ENCODE measurements at places on chromosomes 1 and 21.

DNA sequence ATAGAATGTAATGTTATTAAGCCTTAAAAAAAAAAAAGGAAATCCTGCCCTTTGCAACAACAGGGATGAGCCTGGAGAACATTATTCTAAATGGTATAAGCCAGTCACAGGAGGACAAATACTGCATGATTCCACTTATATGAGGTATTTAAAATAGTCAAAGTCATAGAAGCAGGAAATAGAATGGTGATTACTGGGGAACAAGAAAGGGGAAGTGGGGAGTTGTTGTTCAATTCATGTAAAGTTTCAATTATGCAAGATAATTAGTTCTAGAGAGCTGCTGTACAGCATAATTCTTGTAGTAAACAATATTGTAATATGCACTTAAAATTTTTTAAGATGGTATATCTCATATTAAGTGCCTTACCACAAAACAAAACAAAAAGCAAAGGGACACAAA, 13.2 kb downstream of the FCER1A start:
- no peak for DNase-seq

- DNase-seq = no peak
Observed at GRCh38 chr1:30171537-30172298, 551.7 kb downstream of the MATN1 start.

GRCh38 chr1:182129398-182129797, 67.9 kb upstream of the ZNF648 start:
- no peak for DNase-seq

DNA sequence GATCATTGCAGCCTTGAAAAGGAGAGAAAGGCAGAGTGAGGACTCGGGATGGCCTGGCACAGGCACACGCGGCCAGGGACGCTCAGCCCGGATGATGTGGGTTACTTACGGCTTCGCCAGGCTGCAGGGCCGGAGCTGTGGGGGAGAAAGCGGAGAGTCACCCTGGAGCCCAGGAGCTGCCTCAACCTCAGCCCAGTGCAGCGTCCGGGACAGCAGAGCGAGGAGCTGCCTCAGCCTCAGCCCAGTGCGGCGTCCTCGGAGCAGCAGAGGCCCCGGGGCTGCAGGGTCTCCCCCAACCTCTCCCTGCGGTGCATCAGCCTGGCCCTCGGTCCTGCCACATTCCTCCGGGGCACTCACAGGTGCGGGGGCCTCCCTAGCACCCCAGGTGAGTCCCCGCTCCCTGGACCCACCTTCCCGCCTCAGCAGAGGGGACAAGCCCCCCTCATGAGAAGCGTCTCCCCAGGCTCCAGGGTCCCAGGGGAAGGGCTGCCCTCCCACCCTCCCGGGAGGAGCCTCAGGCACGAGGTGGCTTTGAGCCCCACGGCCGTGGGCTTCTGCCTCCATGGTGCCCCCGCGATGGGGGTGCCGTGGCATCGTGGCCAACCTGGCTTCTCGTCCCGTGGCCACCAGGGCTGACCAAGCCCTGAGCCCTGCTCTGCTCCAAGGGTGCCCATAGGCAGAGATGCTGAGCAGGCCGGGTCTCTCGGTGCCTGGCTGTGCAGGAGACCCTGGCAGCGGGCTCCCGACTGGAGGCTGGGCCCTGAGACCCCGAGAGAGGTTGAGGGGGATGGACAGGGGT, 10.5 kb upstream of the RNF223 start:
- DNase-seq = no peak

- DNase-seq = no peak
Observed at GRCh38 chr1:168498956-168499687, 44.7 kb downstream of the XCL2 start.

GRCh38 chr1:163315773-163316374, 5.9 kb upstream of the NUF2 start:
- DNase-seq = no peak

DNA sequence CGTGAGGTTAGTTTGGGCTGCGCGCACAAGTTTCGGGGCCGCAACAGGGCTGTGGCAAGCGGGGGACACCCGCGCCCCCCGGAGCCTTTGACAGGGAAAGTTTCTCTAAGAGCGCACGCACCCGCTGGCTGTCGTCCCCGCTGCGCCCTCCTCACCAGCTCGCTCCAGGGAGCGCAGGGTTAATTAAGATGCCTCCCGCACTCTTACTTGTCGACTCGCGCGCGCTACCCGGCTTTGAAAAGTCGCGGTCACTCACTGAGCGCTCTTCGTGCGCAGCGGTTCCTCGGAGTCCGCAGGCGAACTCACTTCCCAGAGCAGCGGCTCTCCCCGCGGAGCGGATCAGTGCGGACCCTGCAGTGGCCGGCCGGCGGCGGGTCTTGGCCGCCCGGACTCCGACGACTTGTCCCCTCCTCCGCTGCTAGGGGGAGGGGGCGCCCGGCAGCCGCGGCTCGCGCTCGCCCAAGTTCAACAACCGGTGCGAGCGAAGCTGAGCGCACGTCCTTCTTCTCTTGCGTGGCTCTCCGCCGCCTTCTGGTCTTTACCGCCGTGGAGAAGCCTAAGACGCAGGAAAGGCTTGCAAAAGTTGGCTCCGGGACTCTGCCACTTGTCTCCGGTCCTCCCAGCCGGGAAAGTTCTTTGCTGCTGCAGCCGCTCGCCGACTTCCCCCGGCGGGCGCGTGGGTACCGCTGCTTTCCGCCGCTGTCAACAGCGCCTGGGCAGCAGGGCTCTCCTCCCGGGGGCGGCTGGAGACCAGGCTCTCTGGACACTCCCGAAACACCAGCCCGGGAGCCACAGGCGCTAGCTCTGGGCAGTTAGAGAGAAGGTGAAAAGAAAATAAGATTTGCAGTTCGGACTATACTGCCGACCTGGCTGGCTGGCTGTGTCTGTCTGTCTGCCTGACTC, 506 bp downstream of the JUN start:
- no peak for DNase-seq

DNA sequence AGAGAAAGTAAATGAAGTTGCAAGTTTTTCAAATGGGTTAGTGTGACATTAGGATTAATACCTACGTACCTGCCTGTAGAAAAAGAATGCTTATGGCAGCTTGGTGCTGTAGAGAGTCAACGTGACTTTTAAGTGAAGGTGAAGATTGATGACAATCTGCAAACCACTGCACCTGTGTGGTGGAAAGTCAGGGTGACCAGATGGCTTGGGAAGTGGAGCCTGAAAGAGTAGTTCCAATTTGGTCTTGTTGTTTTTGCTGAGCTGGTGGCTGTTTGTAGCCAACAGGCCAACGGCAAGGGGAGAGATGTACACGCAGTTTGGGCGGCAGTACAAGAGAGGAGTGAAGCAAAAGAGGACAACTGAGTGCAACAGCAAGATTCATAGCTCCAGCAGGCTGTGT, 78.1 kb upstream of the JAK1 start:
- DNase-seq = no peak

DNA sequence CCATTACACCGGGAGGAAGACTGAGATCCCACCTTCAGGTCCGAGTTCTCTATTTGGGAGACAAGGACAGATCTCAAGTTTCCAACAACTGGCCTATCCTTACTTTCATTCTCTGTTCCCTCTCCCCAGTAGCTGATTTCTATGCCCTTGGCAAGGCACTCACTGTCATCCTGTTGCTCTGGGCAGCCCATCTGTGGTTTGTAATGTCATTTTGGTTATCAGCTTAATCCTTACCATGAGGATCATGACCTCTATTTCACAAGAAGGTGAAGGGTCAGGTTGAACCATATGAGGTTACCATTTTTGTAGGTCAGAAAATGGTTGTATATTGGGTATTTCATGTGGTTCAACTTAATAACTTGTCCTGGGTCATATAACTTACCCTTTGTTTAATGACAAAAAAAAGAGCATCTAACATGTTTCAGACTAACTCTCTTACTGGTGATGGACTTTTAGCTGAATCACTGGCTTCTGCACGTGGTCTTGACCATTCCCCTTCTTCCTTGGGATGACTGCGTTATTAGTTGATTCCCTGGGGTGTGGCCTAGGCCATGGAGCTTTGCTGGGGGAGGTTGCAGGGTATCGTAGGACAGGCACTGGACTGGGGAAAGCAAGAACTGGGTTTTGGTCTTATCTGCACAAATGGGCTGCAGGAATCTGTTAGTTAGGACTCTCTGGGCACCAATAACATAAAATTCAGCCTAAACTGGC, 120.2 kb downstream of the ACTL8 start:
- DNase-seq = no peak

GRCh38 chr21:46154955-46155513, 345 bp downstream of the FTCD start:
- no peak for DNase-seq

DNA sequence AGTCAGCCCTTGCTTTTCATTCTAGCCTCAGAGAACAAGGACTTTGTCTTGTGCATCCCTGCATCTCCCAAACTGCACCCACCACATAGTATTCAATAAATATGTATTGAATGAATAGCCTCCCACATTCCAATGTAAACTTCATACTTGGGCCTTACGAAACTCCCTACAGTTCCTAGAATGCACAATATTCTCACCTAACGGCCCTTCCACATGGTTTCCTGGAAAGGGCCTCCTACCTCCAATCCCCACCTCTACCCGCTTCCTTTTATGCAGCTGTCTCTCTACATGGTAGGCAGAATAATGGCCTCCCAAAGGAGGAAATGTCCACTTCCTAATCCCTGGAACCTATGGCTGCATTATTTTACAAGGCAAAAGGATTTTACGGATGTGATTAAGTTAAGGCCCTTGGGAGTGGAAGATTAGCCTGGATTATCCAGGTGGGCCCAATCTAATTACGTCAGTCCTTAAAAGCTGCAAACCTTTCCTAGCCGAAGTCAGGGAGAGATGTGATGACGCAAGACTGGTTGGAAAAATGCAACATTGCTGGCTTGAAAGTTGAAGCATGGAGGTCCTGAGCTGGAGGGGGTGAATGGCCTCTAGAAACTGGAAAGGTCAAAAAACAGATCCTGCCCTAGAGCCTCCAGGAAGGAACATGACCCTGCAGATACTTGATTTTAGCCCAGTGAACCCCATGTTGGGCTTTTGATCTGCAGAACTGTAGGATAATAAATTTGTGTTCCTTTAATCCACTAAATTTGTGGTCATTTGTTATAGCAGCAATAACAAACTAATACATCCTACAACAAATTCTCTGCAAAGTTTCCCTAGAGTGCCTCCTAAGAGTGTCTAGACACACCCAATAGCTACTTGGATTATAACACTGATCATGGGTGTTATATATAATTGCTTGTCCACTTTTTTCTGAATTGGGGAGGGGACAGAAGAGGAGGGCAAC, 5.2 kb upstream of the PIK3C2B start:
- no peak for DNase-seq

DNA sequence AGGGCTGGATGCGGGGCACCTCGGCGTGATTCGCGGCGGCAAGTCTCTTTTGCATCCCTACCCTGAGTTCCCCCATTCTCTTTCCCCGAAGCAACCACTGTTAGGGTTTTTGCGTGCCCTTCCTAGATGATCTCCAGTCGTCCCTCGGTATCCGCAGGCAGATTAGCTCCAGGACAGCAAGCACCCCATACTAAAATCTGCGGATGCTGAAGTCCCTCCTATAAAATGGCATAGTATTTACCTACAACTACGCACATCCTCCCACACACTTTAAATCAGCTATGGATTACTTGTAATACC, 22.8 kb upstream of the CFAP126 start:
- DNase-seq = no peak

DNA sequence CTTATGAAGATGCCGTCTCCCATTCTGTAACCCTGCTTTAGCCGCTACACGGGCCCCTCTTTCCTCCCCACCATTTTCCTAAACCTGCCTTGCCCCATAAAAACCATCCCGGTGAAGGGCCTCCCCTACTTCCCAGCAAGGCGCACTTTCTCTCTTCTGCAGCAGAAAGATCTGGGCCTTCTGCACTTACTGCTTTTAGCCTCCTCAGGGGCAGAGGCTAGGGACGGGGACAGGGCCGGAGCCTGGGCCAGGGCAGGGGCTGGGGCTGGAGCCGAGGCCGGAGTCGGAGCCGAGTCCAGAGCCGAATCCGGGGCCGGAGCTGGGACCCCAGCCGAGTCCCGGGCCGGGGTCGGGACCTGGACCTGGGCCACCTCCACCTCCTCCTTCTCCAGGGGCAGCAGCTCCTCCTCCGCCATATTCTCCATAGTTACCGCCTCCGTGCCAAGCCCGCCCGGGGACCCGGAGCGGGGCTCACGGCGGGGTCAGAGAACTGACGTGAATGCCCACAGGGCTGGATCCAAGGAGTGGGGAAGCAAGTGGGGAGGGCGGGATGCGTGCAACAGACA, 382 bp downstream of the TRMT1L start:
- DNase-seq = no peak

- no peak for DNase-seq
Observed at GRCh38 chr1:174800876-174801275, 198.9 kb upstream of the CACYBP start.

GRCh38 chr1:201917362-201918033, 28.8 kb downstream of the SHISA4 start:
- DNase-seq = no peak

DNA sequence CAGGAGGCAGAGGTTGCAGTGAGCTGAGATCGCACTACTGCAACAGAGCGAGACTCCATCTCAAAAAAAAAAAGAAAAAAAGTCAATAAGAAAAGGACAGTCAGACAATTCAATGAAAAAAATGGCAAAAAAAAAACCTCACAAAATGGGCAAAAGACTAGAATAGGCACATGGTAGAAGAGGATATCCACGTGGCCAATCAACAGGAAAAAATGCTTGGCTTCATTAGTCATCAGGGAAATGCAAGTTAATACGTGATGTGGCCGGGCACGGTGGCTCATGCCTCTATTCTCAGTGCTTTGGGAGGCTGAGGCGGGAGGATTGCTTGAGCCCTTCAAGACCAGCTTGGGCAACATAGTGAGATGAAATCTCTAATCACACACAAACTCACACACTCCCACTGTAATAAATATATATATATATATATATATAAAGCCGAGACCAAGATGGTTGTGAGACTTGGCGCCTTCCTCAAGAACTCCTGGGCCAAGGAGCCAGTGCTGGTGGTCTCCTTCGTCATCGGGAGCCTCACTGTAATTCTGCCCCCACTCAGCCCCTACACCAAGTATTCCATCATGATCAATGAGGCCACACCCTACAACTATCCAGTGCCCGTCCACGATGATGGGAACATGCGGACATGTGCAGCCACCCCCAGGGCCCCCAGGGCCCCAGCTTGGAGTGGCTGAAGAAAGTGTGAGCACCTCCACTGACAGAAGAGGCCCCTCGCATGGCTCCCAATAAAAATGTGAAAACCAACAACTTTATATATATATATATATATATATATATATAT, 22.9 kb upstream of the LEFTY2 start:
- no peak for DNase-seq

- no peak for DNase-seq
Observed at GRCh38 chr1:93680420-93681100, 1.1 kb downstream of the BCAR3 start.

DNA sequence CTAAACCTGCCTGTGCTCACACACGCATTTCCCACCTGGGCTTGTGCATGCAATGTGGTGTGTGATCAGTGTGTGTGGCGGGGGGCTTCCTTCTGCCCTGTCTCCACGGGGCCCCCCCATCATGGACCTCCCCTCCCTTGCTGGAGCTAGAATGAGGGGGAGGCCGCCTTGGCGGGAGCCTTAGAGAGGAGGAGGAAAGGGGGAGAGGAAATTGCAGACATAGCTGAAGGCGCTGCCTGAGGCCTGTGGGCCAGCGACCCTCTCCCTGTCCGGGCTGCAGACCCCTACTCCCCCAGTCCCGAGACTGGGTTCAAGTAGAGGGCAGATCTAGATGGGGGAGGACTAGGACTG, 883 bp upstream of the EVA1B start:
- no peak for DNase-seq
